Coronary artery (tissue), 2 donors: ENCODE measurements at places on chromosomes 1 and 21.

GRCh38 chr1:232985882-232986526, 35.6 kb downstream of the NTPCR start:
- no peak for DNase-seq

GRCh38 chr1:212582808-212583615, 25.5 kb upstream of the ATF3 start:
- DNase-seq: no peak

GRCh38 chr1:235913311-235913710, 46.6 kb upstream of the LYST start:
- DNase-seq: no peak

DNA sequence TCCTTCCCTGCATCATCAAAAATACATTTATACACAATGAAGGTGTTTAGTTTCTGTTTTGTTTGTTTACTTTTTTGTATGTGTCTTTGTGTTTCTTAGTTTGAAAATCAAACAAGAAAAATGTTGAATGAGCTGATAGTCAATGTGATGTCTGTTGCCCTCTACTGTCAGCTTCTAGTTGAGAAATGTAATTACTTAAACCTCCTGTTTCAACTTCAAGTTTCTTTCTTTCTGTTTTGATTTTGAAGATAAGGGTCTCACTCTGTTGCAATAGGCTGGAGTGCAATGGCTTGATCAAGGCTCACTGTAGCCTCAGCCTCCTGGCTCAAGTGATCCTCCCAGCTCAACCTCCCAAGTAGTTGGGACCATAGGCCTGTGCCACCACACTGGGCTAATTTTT, 37.5 kb downstream of the SPTA1 start:
- DNase-seq: no peak

- no peak for DNase-seq
Observed at GRCh38 chr21:35401476-35401875, 352.4 kb upstream of the RUNX1 start.

DNA sequence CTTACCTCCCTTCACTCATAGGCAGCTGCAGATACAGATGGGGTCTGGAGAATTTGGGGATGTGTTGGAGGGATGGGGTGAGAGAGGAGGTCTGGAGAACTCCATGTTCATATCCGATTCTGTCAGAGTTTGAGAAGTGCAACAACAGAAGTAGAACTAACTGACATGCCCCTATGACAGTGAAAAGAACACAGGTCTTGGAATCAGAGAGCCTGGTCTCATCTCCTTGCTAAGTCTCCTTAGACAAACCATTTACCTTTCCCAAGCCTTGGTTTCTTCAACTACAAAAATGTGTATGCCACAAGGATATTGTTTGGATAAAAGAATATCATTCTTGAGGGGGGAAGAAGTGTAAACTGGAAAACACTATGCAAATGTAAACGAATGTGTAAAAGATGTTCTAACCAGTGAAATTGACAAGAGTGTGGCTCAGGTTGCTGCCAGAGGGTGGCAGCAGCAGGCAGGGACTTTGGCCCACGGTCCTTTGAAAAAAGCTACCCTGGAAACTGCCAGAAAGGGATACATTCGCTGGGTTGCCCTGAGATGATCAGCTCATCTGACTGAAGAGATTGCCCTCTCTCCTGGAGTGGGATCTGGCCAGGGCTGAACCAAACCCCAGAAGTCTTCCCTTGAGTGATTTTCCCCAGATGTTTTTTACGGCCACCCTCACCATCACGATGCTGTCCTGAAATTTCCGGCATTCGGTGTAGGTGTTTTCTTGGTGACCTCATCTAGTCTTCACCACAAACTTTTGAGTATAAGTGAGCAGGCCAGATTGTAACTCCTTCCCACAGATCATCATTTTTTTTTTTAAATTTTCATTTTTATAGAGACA, 17.0 kb upstream of the CD2 start:
- no peak for DNase-seq

- DNase-seq: no peak
Observed at GRCh38 chr21:29295066-29295650, 3.6 kb upstream of the BACH1 start.

DNA sequence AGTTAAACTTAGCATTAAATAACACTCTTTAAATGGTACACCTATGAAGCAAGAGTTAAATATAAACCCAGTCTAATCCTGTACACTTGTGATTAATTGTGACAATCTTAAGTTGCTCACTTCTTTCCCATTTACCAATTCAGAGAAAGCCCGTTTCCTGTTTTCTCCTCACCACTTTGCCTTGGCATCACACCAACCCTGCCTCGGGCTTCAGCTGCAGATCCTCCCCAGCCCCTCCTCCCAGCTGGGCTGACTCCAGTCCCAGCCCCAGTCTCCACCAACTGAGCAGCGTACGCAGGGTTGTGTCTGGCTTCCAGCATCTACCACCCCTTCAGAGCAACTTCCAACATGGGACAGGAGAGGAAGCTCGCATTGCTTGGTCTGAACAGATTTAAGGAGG, 4.1 kb downstream of the PYCR2 start:
- DNase-seq: no peak

GRCh38 chr1:63368131-63368530, 704 bp downstream of the ALG6 start:
- no peak for DNase-seq

- peak; percentile 55 for DNase-seq
Observed at GRCh38 chr1:29838738-29839320, 602.5 kb downstream of the PTPRU start.

- DNase-seq: peak; percentile 67
Observed at GRCh38 chr21:46095083-46095719, 2.7 kb upstream of the COL6A2 start.

- DNase-seq: no peak
Observed at GRCh38 chr1:77983997-77984355, 5.1 kb upstream of the FUBP1 start.

DNA sequence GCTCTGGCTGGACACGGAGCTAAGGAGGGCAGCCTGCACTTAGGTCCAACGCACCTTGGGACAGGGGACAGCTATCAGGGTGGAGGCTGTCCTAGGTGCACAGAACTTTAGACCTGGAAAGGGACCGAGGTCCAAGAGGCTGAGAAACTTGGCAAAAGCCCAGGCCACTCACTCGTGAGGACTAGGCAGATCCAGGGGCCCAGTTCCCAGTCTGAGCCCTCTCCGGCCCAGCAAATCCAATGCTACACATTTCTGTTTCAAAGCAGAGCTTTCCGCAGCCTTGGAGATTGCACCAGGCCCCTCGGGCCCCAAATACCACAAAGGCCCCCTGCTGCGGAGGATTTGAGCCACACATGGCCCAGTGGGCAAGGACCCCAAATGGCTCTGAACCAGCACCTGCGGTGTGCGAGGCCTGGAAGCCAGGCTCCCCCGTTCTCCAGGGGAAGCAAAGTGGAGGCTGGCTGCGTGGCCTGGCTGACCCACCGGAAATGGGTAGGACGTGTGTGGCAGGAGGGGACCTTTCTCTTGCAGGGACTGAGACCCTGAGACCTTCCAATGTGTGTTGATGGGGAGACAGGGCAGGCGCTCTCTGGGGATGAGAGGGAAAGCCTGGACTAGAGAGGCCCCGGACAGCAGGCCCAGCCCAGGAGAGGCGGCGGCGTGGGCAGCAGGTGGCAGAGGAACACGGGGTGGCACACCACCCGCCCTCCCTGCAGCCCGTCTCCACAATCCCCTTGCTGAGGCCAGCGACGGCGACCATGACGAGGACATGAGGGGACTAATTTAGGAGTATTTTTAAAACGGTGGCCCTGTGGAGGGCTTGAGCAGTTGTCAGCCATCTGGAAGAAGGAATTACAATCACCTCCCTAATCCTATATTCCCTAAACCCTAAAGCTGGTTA, 118.7 kb downstream of the CASZ1 start:
- no peak for DNase-seq

DNA sequence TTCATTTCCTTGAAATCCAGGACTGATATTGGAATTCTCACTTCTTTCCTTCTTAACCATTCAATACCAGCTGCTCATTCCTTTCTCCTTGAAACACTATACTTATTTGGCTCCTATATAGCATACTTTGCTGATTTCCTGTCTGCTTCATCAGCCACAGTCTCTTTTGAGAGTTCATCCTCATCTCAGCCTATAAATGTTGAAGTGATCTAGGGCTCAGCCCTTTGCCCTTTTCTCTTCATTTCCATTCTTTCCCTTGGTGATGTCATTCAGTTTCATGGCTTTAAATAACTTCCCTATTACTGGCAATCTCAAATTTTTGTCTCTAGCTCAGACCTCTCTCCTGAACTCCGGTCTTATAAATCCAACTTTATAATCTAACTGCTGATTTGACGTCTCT, 24.1 kb upstream of the RABGAP1L start:
- no peak for DNase-seq
